Ecto neural progenitor cell (in vitro differentiated cells): ENCODE measurements at places on chromosomes 13 and 19.

GRCh38 chr13:77514336-77514726, 21.2 kb upstream of the SCEL start:
- DNase-seq, result no peak

DNA sequence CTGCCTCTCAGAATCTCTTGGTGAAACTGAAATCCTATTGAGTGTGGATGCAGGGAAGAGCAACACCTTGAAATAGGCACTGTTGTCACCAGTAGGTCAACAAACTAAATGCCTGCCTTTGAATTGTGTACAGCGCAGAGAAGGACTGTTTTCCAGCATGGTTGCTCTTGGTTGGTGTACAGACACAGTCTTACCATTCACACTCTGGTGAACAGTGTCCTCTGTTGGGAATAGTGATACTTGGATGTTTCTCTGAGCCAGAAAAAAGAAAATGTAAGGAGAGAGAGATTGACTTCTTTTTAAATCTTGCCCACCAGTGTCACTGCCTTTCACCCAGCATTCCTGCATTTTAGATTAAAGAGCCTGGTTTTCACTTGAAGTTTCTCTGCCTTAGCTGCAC, 179.7 kb downstream of the STK24 start:
- DNase-seq, result no peak

GRCh38 chr19:782185-782877, 14.9 kb upstream of the PTBP1 start:
- peak; percentile 73 for DNase-seq

DNA sequence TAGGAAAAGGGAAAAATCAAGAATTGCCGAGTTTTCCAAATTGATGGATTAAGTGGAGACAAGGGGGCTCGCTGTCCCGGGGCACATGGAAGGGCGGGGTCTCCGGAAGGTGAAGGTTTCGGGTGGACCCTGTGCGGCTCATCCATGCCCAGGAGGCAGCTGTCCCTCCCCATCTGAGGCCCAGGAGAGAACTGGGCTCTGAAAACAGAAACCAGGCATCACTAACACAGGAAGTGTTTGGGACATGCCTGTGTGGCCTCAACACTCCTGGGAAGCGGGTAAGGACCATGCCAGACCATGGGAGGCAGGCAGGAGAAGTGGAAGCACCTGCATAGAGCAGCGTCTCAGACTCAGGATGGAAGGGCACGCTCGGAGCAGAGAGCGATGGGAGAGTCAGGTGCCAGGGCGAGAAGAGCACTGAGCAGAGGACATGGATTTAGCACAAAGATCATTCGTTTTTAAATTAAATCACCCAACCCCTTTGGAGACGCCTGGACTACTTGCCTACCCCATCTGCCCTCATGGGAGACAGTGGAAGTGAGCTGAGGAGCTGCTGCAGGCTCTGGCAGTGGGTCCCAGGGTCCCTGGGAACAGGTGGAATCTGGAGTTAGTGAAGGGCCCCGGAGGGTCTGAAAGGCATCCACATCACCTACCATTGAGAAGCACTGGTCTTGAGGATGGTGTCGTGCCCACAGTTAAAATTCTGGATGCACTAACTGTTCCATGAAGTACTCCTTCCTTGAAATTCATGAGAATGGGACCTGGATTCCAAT, 183.2 kb upstream of the SOX1 start:
- DNase-seq, result peak; percentile 10

DNA sequence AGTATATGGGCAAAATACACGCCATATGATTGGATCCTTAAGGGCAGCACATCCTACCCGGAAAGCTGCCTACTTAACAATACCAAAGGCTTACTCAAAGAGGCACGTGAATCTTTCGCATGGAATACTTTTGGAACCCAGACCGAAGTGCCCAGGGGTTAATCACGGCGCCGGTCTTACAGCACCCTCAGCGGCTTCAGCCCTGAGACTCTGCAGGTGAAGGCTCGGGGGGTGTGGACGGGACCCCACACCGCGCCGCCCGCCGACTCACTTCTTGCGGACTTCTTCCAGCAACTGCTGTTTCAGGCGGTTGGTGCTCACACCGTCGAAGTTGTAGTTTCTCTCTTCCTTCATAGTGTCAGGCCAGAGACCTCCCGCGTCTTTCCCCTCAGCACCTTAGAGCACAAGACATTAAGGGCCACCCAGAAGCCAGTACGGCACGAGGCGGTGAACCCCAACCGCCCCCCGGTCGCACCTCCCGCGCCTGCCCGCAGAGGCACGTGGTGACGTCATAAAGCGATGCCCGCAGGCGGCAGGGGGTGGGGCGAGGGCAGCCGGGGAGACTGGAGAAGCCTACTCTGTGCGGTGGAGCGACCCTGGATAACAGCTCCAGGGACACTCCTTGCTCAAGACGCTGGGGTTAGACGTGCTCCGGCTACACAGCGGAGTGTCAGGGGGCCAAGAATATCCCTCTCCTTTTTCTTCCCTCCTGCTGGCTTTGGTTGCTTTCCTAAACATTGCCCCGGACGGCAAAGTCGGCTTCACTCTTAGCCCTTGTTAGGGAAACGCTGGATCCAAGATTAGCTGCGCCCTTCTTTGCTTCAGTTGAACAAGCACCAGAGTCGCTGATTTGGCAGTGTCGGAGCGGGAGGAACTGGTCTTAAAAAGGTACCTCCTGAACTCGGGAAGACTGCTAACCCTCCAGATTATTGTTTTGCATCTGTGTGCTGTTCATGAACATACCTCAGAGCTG, at the start of gene CCDC169:
Gene CCDC169 (minus strand): TSS at position 449 of the 973 bp plus-strand sequence. CDS start 95 bp downstream, at position 354.
- peak; percentile 90 for DNase-seq

DNA sequence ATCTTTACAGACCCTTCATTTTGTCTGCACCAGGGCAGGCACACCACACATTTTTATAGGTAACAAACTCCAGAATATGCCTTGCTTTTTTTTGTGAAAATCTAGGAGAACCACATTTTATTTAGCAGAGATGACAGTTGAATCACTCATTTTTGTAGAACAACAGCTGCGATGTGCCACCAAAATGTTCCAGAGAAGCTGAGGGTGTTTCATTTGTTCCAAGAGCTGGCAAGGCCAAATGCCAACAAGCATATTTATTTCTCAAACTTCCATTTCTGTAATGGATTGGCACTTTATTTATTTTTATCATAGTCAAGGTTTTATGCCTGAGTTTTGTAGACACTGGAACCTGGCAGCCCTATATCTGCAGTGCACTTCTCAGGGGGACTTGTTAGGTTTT, 10.4 kb downstream of the OLFM4 start:
- DNase-seq, result no peak

DNA sequence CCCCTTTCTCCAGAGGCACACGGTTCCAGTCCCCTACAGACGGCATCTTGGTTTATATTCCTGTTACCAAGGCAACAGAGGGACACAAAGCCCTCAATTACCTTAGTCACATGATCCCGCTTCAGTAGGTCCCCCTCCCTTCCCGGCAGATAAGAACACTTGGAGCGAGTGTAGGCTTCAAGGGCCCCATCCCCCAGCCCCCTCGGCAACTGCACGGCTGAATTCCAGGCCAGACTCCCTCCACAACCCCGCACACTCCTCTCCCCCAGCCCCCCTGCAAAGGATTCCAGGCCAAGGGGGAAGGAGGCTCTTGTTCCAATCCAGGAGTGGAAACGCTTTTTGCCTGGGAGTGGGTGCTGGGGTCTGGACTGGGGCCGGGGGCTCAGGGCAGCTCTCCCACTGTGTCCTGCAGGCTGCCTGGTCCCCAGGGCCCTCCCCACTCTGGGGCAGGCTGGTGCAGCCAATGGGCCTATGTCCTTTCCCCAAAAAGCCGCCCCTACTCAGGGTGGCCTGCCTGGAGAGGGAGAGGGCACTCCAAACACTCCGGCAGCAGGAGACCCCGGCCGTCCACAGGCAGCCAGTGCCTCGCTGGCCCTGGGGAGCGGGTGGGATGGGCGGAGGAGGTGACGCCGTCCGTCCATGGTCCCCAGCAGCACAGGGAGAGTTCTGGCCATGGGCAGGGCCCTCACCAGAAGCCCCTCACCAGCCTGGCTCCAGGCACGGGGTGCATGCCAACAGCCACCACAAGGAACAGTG, 62.6 kb downstream of the MLLT1 start:
- DNase-seq, result peak; percentile 88

DNA sequence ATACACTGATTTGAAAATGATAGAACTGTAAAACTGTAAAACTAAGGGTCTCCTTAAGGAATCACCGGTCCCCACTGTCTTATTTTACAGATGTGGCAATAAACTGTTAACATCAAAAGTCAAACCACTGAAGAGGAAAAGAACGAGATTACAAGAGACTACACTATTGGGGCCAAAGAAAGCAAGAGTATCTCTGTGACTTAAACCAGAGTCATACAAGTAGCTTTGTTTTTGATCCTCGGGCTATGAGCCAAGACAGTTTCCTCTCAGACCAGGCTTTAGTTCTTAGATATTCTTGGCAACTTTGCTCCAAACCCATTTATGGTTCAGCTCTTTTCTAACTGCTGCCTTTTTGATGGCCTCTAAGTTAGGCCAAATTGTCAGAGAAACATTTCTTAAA, 113.8 kb downstream of the TBC1D4 start:
- no peak for DNase-seq

GRCh38 chr19:6663236-6664201, 6.4 kb downstream of the TNFSF14 start:
- no peak for DNase-seq

DNA sequence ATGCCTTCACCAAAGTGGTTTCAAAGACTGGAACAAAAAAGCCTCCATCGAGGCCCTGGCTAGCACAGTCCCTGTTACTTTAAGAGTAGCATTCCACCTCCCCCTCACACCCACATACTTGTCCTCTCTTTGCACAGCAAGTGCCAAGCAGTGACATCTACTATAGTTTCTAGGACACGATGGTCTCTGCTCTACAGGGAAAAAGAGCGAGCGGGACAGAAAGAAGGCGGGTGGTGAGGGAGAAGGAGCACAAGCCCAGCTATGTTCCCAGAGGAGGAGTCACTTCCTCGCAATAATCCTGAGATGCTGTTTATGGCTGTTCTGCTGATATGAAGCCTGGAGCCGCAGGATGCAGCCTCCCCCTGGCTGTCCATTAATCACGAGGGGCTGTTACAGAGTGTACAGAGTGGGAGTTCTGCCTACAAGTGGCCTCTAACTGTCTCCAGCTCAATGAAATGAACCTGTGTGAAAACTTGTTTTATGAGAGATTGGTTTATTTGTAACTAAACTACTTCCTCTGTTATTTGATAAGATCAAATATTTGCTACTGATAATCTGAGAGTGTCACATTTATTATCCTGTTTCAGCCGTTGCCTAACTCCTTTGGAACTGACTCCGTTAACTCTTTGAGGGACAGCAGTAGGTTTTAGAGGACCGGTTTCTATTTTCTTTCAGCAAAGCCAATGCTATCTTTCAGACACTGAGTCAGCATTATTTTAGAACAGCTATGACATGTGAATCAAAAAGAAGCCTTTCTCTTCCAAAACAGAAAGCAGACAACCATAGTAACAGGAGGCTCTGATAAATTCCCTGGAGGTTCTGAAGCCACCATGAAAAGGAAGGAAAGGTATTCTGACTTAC, 208.0 kb downstream of the SPRY2 start:
- DNase-seq, result peak; percentile 54

GRCh38 chr13:101545521-101545920, 93.0 kb downstream of the ITGBL1 start:
- DNase-seq, result no peak

DNA sequence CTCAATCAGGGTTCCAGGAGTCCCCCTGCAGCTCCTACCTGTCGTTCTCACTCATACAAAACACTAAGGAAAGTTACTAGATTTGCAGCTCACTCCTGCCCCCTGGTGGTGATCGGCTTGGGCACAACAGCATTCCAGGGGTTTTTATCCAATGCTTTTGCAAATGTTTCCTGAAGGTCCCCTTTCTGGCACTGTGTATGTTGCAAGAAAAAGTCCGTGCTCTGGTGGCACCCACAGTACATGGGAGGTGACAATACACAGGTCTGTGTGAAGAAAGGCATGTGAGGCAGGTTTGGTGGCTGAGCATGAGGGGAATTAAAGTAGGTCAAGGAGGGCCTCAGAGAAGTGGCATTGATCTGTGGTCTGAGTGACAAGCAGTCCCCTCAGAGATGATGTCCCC, 8.6 kb upstream of the TYK2 start:
- peak; percentile 91 for DNase-seq
